ENCODE measurements at places on chromosomes 3 and 15. TPM values are rescaled to one million over a fixed set of nuclear protein-coding genes. Genes with fewer than 3 reads are reported as not detected.

GRCh38 chr3:132726341-132726823 lies 4.2 kb upstream of the NPHP3 start:
- DNase-seq: no peak

GRCh38 chr3:145243875-145244274 lies 917.1 kb downstream of the PLOD2 start:
- no peak for DNase-seq

Gene PAK2
- total RNA-seq: 29.9 TPM

DNA sequence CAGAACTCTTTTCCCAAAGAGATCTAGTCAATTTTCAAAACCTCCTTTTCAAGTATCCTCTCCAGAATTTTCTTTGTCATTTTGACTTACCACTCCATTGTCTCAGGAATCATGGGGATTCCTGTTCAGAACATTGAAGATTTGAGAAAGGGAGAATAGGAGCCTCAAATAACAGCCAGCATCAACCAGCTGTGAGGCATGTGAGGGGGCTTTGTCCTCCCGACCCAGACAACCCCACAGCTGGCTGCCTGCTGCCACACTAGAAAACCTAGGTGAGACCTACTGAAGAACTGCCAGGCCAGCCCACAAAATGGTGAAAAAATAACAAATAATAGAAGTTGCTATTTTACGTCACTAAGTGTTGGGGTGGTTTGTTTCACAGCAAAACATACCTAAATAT lies 5.9 kb upstream of the ARHGEF26 start:
- no peak for DNase-seq

- no peak for DNase-seq
These were observed 116.8 kb downstream of the ALCAM start for GRCh38 chr3:105483476-105483875.

GRCh38 chr15:36880224-36880912 lies 220.0 kb downstream of the MEIS2 start:
- no peak for DNase-seq

DNA sequence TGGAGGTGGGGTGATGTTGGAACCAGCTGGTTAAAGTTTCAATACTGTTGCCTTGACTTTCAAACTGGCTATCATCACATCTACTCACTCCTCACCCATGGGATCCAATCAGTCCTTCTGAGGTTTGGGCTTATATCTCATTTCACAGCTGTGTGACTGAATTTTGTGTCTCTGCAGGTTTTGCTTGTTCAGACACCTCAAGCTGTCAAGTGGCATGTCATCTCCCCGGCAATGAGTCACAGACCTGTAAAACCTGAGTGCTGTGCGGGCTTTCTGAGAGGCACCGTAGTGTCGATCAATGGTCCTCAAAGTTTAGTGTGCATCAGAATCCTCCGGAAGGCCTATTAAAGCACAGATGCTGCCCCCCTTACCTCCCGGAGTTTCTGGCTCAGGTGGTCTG lies 86.4 kb upstream of the RORA start:
- DNase-seq: no peak

Gene MORC1
- not detected for total RNA-seq

Gene OIP5
- 0.78 TPM for total RNA-seq

Gene PLOD2
- total RNA-seq: 171 TPM

DNA sequence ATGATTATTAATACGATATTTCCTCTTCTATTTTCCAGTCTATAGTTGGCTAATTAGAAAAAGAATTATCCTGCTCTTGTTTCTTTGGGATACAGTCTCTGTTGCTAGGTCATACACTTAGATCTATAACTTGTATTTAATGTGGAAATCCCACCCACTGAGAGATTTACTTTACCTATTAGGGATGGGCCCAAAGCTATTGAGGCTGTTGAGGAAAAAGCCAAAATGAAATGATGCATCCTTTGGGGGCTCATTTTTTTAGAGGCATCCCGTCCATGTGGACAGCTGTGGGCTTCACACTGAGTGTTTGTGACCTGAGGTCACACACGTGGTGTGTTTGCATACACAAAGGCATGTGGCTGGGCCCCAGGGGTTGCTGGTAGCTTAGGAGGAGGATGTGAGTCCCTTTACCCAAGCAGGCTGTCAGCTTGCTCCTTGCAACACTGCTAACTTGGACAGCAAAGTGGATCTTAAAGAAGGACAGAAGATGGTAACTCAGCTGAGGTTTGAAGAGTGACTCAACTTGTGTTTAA lies 477.4 kb downstream of the AGBL1 start:
- DNase-seq: no peak

All from thyroid gland (tissue), 4 donors.